ENCODE measurements at places on chromosomes 2 and 18.
A peak's percentile ranks its signal among the peaks of the same experiment; 100 is the strongest.

DNA sequence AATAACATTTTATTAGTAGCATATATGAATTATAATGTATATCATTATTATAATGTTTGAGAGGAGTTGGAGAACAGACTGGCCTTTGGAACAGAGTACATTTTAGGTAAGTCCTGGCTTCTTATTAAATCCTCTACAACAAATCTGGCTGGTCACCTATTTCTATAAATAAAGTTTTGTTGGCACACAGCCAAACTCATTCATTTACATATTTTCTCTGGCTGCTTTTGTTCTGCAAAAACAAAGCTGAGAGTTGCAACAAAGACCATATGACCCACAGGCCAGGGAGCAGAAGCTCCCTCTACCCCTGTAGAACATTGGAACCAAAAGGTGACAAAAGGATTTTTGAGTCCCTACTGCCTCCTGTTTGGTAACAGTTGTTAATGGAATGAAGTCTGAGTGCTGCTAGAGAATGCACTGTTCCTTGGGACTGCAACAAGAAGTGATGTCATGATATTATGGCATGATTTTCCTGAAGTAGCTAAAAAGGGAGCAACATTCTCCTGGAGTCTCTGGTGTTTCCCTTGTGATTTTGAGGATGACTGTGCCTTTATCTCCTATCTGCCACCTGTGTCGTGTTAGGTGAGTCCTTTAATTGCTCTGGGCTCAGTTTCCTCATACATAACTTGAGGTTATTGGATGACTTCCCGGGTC, 22.0 kb upstream of the SP9 start:
- DNase-seq: no peak

- peak; percentile 8 for DNase-seq
Observed at GRCh38 chr2:177692783-177693269, 300.3 kb downstream of the AGPS start.

- no peak for DNase-seq
Observed at GRCh38 chr2:73907840-73908452, 15.1 kb downstream of the ACTG2 start.

DNA sequence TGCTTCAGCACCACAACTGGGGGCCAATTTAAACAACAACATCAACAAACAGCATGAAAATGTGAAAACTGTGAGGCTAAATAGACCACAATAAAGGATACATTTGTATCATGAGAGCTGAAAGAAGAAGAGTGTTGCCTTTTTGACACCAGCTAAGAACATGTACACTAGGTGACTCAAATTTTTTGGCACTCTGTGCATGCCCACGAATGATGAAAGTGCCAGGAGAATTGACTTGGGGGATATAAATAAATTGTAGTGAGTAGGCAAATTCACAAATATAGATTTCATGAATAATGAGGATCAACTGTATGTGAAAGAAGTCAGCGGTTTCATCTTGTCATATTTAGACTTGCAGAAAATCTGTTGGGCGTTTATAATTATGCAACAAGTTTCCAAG, 1388.0 kb upstream of the LRRTM1 start:
- no peak for DNase-seq

DNA sequence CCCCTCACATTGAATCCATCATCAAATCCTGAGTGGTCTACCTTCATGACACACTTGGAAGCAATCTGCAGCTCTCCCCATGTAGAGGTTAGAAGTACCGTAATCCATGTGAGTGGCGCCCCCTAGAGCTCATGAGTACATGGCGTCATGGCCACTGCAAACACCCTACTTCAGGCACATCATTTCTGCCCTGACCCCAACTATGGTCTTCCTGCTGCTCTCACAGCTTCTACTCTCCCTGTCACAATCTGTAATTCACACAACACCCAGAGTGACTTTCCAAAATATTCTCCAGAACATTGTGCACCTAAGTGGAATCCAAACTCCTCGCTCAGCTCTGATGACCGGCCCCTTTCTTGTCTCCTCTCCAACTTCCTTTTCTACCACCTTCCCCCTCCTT, 141.9 kb downstream of the ANKRD44 start:
- DNase-seq: peak; percentile 65

DNA sequence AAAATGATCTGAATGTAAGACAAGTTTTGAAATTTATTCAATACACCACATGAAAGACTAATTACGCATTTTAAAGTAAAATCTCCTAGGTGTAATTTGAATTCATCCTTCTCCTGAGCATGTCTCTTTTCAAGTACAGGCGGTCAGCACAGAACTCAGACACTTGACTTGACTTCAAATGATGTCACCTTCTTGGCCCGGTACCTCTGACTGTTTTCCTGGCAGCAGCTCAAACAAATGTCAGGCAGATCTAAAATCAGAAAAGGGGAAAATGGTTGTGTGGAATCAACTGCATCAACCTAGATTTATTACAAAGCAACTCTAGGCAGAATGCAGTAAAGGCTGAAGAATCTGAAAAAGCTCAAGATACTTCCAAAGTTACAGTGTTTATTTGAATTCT, 11.4 kb upstream of the PROKR1 start:
- DNase-seq: no peak

GRCh38 chr2:53438100-53438499, 329.5 kb upstream of the CHAC2 start:
- no peak for DNase-seq

- no peak for DNase-seq
Observed at GRCh38 chr18:79568543-79569205, 110.9 kb upstream of the CTDP1 start.

DNA sequence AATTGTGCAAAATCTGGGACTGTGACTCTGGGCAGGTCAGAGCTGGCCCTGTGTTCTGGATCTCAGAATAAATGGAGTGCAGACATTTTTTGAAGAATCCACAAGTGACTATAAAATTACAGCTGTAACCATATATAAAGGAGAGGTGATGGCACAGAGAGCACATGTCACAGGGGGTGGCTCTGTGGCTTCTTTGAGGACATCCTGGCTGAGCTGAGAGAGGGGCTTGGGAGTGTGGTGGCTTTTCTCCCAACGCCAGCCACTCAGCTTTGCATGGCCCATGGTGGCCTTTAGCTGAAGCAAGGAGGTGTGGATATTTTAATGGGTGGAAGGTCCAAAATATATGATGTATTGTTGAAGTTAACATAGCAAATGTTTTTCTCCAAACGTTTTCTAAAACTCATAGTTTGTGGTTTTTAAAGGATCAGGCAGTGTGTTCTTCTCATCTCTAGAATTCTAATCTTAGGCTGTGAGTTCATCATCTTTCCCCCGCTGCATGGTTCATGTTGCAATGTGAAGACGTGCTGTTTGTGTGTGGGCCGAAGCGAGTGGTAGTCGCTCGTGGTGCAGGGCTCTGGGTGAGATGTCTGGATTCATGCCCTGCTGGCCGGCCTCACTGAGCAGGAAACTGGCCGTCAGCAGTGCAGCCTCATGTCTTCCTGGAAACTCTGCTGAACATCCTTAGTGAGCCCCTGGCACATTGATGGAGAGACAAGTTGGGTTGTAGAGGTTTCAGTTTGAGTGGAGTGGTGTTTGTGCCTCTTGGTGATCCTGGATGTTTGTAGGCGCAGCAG, 109.9 kb downstream of the ZNF236 start:
- DNase-seq: no peak

DNA sequence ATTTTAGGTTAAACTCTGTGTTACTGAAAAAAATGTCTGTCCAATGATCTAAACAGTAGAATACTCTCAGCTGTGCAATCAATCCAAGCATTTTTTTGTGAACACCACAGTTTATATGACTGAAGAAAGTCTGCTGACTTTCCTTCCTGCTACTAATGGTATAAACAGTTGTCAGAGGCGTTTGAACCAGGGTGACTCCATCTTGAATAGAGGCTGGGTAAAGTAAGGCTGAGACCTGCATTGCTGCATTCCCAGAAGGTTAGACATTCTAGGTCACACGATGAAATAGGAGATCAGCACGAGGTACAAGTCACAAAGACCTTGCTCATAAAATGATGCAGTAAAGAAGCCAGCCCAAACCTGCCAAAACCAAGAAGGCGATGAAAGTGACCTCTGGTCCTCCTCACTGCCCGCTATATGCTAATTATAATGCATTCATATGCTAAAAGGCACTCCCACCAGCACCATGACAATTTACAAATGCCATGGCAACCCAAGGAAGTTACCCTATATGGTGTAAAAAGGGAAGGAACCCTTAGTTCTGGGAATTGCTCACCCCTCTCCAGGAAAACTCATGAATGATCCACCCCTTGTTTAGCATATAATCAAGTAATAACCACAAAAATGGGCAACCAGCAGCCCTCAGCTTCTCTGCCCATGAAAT, 31.3 kb downstream of the POU3F3 start:
- no peak for DNase-seq

DNA sequence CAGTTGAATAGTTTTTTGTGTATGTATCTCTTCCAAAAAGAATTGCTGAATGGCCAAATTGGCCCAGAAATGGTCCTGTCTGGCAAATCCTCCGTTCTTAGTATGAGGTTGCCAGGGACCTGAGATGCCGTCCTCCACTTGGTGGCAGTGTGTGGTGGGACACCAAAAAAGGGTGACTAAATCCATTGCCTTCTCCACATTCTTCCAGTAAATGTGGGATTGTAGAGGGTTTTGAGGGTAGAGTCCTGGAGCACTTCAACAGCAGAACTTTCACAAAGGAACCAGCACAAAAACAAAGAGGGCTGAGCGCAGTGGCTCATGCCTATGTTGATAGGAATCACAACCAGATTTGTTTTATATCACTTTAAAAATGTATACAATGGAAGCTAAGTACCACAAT, 199.9 kb downstream of the BCL2 start:
- peak; percentile 19 for DNase-seq

DNA sequence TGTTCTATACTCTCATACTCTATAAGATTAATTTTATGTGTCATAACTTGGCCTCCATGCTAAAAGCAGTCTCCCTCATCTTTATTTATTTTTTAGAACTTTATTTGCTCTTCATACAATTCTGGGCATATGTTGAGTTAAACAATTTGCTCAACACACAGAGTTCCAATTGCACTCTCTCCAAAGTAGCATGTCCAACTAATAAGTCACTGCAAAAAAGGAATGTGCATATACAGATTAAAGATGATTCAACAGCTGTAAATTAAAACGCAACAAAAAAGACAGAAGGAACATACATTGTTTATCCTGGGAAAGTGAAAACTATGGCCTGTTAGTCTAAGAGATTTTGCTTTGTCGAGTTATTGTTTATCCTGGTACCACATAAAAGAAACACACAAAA, 277.7 kb upstream of the ACVR2A start:
- DNase-seq: peak; percentile 65

GRCh38 chr2:181165199-181165868, 184.9 kb downstream of the UBE2E3 start:
- no peak for DNase-seq

- peak; percentile 38 for DNase-seq
Observed at GRCh38 chr2:71452565-71452964, 796 bp upstream of the DYSF start.

DNA sequence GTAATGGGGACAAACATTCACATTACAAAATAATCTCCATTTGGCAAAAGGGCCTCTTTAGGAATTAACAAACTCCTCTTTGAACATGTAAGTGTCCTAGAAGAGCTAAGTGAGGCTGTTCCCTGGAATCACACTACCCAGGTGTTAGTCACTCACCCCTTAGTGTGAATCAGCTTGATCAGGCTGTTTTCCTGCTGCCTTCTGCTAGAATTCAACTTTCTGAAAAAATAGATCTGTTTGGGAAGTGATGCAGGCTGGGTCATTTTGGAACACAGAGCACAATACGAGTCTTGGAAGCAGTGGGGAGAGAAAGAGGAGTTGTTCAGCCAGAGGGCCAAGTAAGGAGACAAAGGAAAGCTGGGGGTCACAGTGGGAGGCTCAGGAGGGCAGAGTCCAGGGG, 40.0 kb downstream of the TTC32 start:
- no peak for DNase-seq

- DNase-seq: peak; percentile 85
Observed at GRCh38 chr2:159226059-159226461, 60.4 kb downstream of the WDSUB1 start.
